ENCODE measurements at places on chromosomes 2 and 18.

DNA sequence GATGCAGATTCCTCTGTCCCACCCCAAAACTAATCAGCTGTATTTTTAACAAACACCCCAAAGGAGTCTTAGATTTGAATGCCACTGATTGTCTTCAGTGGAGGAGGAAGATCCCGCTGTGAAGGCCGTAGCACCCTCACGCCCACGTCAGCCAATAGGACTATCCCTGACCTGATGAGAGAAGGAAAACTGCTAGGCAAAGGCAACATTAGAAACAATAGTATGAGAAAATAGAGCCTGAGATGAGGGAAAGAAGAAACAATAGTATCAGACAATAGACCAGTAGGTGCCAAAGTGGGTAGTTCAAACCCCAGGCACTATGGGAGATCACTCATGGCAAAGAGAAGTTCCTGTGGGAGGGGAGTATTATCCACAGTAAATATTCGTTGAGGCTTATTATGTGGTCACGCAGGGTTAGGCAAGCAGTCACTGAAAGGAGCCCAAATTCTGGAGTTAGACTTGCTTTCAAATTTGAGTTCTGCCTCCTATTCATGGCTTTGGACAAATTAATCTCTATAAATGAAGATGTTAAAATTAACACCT lies 2.8 kb downstream of the PCBP1 start:
- no peak for DNase-seq

GRCh38 chr2:71630454-71631328 lies 177.3 kb downstream of the DYSF start:
- no peak for DNase-seq

GRCh38 chr2:158297606-158298005 lies 158.9 kb downstream of the CCDC148 start:
- no peak for DNase-seq

DNA sequence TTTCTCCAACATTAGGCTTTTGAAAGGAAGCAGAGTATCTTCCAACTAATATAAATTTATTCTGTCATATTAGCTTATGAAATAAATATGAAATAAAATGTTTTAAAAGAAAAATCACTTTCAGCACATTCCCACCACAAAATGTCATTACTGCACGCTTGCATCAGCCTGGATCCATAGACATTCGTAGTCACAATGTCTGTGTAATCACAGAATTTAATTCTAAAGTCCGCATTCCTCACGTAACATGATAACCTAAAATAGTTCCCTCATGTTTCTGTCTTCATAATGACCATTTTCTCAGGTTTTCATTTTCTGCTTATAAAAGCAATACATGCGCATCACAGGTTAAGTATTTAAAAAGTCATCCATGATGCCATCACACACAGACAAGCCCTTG lies 47.1 kb downstream of the HDAC4 start:
- DNase-seq, result no peak

GRCh38 chr2:121994238-121995206 lies 239.1 kb downstream of the TSN start:
- no peak for DNase-seq

GRCh38 chr2:98476192-98476868 lies 31.7 kb downstream of the INPP4A start:
- no peak for DNase-seq

GRCh38 chr18:29154758-29155725 lies 978.1 kb upstream of the CDH2 start:
- DNase-seq, result no peak

DNA sequence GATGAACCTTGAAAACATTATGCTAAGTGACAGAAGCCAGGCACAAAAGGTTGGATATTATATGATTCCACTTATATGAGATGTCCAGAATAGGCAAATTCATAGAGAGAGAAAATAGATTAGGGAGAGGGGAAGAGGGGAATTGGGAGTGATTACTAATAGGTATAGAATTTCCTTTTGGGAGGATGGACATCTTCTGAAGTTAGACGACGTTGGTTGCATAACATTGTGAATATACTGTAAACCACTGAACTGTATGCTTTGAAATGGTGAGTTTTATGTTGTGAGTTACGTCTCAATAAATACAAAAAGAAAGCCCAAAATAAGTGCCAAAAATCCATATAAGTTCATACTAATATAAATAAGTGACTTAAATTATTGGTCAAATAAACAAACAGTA lies 18.6 kb upstream of the CYP26B1 start:
- no peak for DNase-seq

DNA sequence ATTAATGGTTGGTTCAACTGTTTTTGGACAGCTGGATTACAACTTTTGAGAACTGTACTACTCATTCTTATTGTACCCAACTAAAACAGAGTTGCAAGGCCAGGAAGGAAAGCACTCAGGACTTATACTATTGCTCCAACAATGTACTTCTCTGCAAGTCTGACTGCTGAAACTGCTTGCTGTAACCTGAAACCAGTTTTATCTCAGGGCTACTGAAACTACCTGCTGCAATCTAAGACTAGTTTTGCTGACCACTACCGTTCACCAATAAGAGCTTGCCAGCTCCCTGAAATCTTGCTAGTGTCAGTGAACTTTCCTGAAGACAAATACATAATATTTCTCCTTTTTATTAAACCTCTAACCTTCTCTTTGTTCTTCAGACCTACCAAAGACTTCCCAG lies 157.3 kb downstream of the CDCA7 start:
- no peak for DNase-seq

- no peak for DNase-seq
These were observed 7.9 kb upstream of the ANKRD62 start for GRCh38 chr18:12085786-12086185.

- no peak for DNase-seq
These were observed 157.1 kb downstream of the PXDN start for GRCh38 chr2:1586923-1587840.

DNA sequence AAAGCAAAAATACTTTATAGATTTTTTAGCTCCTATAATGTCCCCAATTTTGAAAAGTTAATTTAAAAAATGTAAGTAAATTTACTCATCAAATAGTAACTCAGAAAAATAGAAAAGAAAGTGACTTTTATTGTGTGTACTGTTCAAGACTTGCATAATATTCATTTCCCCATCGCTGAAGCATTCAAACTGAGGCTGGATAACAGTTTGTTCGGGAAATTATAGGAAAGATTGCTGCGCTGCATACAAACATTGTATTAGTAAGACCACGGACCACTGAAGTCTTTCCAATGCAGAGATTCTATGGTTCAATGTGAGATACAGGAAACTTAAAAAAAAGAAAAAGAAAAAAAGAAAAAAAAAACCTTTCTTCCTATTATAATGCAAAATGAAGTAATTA lies 10.4 kb downstream of the STK17B start:
- no peak for DNase-seq

DNA sequence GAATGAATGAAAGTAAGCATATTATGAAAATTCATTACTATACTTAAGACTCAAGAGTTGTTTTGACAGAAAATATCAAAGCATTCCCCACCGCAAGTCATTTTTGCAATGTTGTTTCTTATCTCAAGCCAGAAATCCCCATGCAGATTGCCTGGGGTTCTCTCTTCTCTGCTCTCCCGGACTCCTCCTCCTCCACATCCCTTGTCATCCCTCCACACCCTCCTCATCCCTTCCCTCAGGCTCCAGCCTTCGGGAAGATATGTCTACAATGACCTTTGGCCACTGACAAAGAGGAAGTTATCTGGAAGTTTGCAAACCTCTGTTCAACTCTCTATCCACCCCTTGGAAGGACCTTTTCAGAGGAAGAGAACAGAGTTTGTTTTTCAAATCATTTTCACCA lies 11.9 kb downstream of the TFCP2L1 start:
- no peak for DNase-seq

DNA sequence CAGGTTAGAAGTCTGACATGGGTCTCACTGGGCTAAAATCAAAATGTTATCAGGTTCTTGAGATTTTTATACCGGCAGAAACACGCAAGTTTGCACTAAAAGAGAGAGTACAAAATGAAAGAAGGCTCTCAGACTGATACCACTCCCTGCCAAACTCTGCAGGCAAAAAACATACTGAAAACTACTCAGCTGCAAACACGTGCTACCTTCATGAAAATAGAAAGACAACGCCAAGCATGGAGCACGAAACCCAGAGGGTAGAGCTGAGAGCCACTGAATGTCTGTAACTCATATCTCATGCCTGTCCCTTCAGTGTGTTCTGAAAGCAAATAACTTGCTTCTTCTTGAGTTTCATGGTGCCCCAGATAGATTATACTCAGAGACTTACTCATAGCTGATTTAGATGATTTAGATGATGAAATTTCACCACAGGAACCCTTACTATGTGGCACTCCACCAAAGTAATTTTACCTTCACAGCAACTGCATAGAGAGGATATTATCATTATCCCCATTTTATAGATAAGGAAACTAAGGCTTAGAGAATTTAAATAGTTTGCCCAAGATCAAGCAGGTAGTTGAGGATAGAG lies 313.0 kb upstream of the SLC39A10 start:
- no peak for DNase-seq

DNA sequence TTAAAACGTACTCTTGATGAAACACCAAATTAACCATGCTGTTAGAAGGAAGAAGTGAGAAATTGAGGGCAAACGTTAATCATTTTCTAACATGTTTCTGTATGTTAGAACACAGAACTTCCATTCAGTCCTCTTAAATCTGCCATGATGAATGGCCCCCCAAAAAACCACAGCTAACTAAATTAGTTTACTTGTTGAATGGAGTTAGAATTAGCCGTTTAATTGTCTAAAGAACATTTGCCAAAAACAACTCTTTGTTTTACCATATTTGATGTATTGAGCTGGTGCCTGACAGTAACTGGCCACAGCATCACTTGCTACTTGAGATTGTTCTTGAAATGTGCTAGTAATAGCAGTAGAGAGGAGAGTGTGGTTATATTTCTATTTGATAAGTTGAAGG lies 12.7 kb downstream of the CCNYL1 start:
- DNase-seq, result no peak

- no peak for DNase-seq
These were observed 433.4 kb upstream of the MEIS1 start for GRCh38 chr2:66001538-66001937.

GRCh38 chr18:30142870-30143269 lies 899.7 kb downstream of the DSC3 start:
- no peak for DNase-seq

DNA sequence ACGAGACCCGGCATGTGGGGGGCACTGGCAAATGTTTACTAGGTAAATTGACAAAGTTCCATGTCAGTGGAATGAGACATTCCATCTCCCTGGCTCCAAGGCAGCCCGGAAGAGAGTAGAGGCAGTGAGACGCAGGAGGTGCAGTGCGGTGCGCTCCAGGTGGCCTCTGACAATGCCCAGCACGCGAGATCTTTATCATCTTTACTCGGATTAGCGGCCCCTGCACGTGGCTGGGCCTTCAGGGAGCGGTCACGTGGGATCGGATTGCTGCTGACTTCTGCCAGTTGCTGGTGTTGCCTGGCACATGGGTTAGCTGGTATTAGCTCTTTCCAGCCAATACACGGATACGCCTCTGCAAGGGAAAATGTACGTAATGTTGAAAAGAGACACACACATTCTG lies 151.2 kb upstream of the ALKAL2 start:
- DNase-seq, result no peak

DNA sequence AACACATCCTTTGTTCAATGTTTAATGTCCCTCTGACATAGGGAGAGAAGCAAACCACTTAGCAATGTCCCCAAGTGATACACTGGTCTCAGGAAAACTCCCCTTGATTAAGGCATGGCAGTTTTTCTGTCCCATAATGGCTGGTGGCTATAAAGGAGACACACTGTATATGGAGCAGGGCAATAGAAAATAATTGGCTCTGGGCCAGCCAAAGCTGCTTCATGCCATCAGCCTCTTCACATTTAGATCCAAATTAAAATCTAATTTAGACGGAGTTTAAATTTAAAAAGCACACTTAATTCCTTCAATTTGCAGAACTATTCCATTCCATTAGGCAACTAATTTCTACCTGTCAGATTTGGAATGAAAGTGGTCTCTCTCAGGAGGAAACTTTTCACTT lies 638.1 kb downstream of the DSC3 start:
- DNase-seq, result no peak

GRCh38 chr18:75005626-75006025 lies 203.3 kb downstream of the PTGR3 start:
- DNase-seq, result no peak

DNA sequence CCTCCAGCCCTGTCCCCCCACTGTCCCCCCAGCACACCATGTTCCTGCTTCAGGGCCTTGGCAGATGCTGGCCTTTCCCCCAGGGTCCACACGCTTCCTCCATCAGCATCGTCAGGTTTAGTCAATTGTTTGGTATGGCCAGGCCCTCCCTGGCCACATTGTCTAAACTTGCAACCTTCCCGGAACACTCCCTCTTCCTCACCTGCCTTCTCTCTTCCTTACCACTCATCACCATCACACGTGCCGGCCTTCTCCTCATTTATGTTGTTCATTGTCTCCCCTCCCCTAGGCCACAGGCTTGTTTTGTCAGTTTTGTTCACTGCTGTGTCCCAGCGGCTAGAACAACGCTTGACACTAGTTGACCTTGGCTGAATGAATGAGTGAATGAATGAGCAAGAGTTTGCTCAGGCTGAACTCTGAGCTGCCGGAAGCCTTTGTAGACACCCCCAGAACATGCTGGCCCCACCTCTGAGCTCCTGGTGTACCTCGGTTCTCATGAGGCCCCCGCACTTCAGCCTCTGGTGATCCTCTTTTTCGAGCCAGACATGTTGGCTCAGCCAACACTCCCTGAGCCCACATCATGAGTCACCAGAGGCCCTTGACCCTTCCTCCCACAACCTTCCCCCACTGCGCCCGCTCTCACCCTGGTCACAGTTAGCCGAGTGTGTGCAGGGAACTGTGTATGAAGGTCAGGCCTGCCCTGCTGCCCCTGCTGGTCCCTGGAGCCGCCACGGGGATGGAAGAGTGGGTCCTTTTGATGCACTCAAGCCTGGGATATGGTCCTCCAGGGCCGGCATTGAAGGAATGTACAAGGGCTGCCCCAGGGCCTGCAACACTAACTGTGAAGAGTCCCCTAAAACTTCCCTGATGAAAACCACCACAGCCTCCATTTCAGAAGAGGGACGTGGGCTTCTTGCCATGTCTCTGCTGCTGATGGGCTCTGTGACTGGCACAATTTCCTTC lies 57.5 kb downstream of the HS1BP3 start:
- DNase-seq, result no peak

GRCh38 chr18:36692371-36692770 lies 136.4 kb downstream of the TPGS2 start:
- DNase-seq, result no peak

- no peak for DNase-seq
These were observed 80.5 kb downstream of the DTNB start for GRCh38 chr2:25592766-25593292.

GRCh38 chr18:37535968-37536367 lies 29.6 kb downstream of the CELF4 start:
- DNase-seq, result no peak

GRCh38 chr2:10340593-10340975 lies 37.9 kb downstream of the HPCAL1 start:
- no peak for DNase-seq

DNA sequence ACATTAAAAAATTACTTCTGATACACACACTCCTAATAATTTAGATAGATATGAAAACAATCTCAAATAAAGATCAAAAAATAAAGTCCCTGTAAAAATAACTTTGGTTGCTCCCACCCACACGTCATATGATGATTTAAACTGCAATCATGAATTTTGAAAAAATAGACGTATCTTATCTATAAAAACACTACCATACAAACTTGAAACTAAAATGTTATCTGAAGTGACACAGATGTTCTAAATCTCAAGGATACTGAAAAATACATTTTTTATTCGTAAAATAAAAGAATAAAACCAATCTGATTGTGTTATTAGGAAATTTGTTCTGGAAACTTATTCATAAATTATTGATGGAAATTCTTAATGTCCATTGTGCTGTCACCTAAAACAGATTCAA lies 8.1 kb upstream of the BOLA3 start:
- DNase-seq, result no peak
